Amniotic epithelial cell (primary cell): ENCODE measurements at places on chromosomes 4 and X.

- no peak for DNase-seq
Measured at GRCh38 chr4:169634975-169635374, 14.6 kb downstream of the CLCN3 start.

GRCh38 chrX:19539665-19540064, 24.4 kb upstream of the MAP3K15 start:
- no peak for DNase-seq

DNA sequence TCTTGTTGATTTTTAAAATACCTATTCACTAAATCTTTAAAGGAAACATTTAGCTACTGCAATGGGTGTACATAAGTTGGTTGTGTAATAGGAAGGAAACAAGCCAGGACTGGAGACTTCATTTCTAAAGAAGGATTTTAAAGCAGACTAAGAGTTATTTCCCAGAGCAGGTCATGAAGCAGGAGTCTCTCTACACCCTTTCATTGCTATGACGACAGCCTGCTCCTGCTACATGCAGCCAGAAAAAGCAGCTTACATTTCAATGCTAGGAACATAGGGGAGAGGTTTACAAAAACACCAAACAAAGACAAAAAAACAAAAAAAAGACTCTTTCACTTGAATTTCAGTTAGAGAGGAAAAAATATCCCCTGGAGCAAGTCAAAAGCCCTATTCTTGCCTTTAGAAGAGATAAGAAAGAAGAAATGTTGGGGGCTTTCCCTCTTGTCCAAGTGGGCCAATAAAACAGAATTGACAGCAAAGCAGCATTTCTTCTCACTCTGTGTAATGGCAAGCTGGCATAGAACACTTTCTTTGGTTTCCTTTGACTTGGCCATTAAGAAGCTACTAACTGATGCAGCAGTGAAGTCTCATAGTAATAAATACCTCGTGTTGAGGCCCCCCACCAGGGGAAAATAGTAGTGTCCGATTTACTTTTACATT, 3.4 kb downstream of the SPARCL1 start:
- DNase-seq = peak; percentile 62

- peak; percentile 12 for DNase-seq
Measured at GRCh38 chr4:147717878-147718277, 14.0 kb upstream of the ARHGAP10 start.

- DNase-seq = no peak
Measured at GRCh38 chr4:53830511-53830910, 233.9 kb downstream of the CHIC2 start.
